Central memory CD8-positive, alpha-beta T cell (primary cell): ENCODE measurements at places on chromosomes 12 and 14.

DNA sequence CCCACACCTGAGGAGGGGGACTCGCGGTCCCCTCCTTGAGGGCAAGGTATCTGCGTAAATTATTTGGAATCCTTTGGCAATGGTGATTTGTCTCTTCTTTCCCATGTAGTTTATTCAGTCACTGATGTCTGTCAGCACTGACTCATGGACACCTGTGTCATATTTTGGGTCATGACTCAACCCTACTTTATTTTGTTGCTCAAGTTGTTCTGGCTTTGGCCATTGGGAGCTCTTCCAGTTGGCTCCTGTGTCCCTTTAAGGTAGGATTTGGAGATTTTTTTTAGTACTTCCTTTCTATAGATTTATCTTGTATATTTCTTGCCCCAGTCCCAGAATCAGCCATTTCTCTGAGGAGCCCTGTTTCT is 47.4 kb upstream of the C14orf180 start:
- no peak overlapping the region for H3K27ac ChIP-seq
- H3K36me3 ChIP-seq = no peaks in the 10 kb centered on the region
- no peaks in the 10 kb centered on the region for H3K4me1 ChIP-seq
- no peak for DNase-seq
- H3K4me3 ChIP-seq = no peak overlapping the region
- H3K27me3 ChIP-seq = peaks cover 30% of the 10 kb centered on the region

DNA sequence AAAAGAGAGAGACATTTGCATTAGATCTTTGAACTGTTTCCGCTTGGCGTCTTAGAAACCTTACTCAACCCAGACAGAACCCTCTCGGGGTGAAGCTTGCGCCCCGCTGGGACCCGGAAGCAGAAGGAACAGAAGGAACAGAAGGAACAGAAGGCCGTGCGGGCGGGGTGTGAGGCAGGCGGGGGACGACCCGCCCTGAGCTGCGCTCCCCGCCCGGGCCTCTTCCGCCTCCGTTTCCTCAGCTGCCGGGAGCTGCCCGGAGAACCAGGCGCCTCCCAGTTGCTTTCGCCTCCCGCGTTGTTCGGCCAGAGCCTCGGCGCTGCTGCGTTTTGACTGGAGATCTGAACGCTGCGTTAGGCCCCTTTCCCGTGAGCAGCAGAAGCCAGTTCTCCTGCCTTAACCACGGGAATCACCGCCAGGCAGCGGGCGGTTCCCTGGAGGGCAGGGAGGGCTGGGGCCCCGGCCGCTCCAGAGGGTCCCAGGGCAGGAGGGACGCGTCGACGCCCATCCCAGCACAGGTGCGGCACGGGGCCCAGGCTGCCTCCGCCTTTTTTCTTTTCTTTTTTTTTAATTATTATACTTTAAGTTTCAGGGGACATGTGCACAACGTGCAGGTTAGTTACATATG is 19.3 kb upstream of the MMP17 start:
- H3K4me3 ChIP-seq = peak overlapping the region; percentile 67
- peak overlapping the region; percentile 55 for H3K27ac ChIP-seq
- peaks cover 4% of the 10 kb centered on the region for H3K36me3 ChIP-seq
- no peaks in the 10 kb centered on the region for H3K27me3 ChIP-seq
- H3K4me1 ChIP-seq = no peaks in the 10 kb centered on the region
- DNase-seq = no peak

DNA sequence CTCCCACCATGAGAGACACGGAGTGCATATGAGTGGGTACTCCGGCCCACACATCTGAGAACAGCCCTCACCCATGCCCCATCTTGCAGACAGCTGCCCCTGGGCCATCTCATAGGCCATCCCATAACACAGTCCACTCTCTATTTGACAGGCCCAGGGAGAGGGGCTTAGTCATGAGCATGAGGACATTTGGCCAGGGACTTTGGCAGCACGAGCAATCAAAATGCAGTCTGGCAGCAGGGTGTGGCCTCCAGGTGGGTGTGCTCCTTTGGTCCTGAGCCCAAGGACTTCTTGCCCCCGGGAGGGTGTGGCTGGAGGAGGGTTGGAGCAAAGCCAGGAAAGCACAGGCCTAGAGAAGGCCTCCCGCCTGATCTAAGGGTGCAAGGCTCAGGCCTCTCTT is 25.6 kb downstream of the EMP1 start:
- H3K4me1 ChIP-seq = no peaks in the 10 kb centered on the region
- DNase-seq = no peak
- no peaks in the 10 kb centered on the region for H3K36me3 ChIP-seq
- peaks cover 36% of the 10 kb centered on the region for H3K27me3 ChIP-seq
- no peak overlapping the region for H3K27ac ChIP-seq

DNA sequence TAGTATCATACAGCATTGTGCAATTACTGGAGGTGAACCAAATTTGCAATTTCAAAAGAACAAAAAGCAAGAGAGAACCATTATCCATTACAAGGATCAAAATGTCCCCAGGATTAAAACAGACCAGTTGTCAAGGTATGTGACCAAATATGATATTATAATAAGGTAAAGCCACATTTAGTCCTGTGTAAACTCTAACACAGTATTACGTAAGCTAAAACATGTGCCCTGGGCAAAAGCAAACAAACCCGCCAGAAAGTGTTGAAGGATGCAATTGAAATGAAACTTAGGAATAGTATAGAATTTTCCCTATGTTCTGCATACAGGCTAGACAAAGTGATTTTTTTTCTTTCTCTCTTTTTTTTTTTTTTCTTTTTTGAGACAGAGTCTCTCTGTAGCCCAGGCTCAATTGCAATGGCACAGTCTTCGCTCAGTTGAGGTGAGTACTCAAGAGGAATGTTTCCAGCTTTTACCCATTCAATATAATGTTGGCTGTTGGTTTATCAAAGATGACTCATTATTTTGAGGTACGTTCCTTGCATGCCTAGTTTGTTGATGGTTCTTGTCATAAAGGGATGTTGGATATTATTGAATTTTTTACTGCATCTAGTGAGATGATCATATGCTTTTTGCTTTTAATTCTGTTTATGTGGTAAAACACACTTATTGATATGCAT is 137.1 kb upstream of the FOXG1 start:
- no peaks in the 10 kb centered on the region for H3K36me3 ChIP-seq
- H3K4me1 ChIP-seq = no peaks in the 10 kb centered on the region
- H3K27ac ChIP-seq = no peak overlapping the region

DNA sequence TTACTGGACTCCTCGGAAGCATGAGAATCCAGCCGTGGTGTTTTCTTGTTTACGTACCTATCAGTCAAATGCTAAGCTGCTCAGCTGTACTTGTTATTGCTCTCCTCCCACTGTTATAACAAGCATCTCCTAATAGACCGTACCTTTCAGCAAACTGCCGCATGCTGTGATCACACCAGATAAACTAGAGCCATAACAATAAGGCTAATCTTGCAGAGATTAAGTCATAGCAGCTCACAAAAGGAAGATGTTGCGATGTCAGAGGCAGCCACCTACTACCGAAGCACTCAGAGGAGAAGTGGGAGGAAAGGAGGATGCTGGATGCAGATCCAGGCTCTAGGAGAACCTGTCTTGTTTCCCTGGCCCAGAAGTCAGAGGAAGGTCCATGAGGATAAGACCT is 196.0 kb downstream of the GALC start:
- H3K4me3 ChIP-seq = no peak overlapping the region
- DNase-seq = no peak
- peaks cover 29% of the 10 kb centered on the region for H3K27me3 ChIP-seq
- no peaks in the 10 kb centered on the region for H3K4me1 ChIP-seq
- no peak overlapping the region for H3K27ac ChIP-seq
- H3K36me3 ChIP-seq = no peaks in the 10 kb centered on the region

- peaks cover 20% of the 10 kb centered on the region for H3K27me3 ChIP-seq
- H3K27ac ChIP-seq = no peak overlapping the region
- no peaks in the 10 kb centered on the region for H3K36me3 ChIP-seq
- H3K4me3 ChIP-seq = no peak overlapping the region
- H3K4me1 ChIP-seq = no peaks in the 10 kb centered on the region
Observed at GRCh38 chr14:104925855-104926609, 1.4 kb downstream of the PLD4 start.

DNA sequence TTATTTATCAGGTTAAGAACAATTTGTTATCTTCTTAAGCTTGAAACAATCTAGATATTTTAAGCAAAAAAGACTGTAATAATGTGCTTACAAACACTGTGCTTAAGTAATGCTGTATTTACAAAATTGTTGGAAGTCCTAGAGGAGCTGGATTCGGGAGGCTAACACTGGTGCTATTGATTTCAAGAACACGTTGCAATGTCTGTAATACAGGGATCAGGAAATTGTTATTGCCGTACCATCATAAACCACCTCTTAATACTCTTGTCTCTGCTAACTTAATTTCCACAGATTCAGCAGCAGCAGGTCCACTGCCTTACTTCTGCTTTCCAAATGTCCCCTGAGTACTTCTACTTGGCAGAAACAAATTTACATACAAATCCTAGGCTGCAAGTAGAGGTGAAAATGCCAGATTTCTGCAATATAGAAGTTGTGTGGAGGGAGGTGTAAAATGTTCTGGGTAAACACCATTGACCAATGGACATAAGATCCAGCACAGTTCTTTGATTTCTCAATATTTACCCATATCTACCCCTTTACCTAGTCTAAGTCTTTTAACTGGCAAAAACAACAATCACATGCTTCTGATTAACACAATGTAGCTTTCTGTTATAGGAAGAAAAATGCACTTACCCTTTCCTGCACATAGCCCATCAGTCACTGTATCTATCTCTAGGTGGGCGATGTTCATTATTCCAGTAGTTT is 663.4 kb downstream of the TMTC2 start:
- H3K36me3 ChIP-seq = peaks cover 3% of the 10 kb centered on the region
- DNase-seq = no peak
- H3K27me3 ChIP-seq = no peaks in the 10 kb centered on the region
- no peak overlapping the region for H3K4me3 ChIP-seq
- H3K4me1 ChIP-seq = no peaks in the 10 kb centered on the region

DNA sequence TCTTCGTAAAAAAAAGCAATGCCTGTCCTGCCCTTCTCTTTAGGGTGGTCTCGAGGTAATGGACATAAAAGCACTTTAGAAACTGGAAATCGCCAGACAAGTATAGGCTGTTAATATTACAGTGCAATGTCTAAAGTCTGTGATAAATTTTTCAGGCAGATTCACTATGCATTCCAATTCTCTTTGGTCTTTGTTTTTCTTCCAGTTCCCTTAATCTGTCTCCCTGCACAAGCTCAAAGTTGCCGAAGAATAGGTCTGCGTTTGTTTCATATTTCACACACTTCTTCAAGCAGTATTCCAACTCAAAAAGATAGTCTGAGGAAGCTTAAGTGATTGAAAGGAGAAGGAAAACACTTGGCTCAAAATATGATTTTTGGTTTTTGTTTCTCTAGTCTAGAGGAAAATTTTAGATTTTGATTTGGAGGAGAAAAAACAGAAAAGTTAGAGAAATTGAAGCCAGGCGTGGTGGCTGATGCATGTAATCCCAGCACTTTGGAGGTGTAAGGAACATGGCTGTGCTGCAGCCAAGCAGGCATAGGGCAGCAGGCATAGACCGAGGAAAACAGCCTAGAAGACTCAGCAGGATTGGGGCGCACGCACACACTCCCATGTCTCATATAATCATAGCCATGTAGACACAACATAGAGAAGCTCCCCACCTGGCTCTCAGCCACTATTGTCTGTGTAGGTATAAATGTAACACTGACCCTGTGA is 96.2 kb upstream of the TMPO start:
- no peaks in the 10 kb centered on the region for H3K4me1 ChIP-seq
- no peak overlapping the region for H3K4me3 ChIP-seq
- no peak overlapping the region for H3K27ac ChIP-seq
- H3K27me3 ChIP-seq = peaks cover 16% of the 10 kb centered on the region

GRCh38 chr12:14396071-14396470 is 30.6 kb downstream of the ATF7IP start:
- peaks cover 85% of the 10 kb centered on the region for H3K4me1 ChIP-seq
- peaks cover 22% of the 10 kb centered on the region for H3K36me3 ChIP-seq
- peak overlapping the region; percentile 43 for H3K4me3 ChIP-seq
- H3K27me3 ChIP-seq = no peaks in the 10 kb centered on the region
- peak overlapping the region; percentile 100 for H3K27ac ChIP-seq

- DNase-seq = no peak
- no peak overlapping the region for H3K4me3 ChIP-seq
- H3K4me1 ChIP-seq = peaks cover 13% of the 10 kb centered on the region
Observed at GRCh38 chr12:46354802-46355199, 17.8 kb downstream of the SLC38A2 start.

GRCh38 chr12:124191966-124192365 is 102.9 kb upstream of the RFLNA start:
- H3K36me3 ChIP-seq = no peaks in the 10 kb centered on the region
- no peak overlapping the region for H3K4me3 ChIP-seq
- no peak overlapping the region for H3K27ac ChIP-seq
- H3K4me1 ChIP-seq = no peaks in the 10 kb centered on the region
- H3K27me3 ChIP-seq = peaks cover 25% of the 10 kb centered on the region

GRCh38 chr12:27922531-27923139 is 49.9 kb downstream of the PTHLH start:
- peaks cover 35% of the 10 kb centered on the region for H3K27me3 ChIP-seq
- H3K36me3 ChIP-seq = peaks cover 2% of the 10 kb centered on the region
- H3K27ac ChIP-seq = no peak overlapping the region
- H3K4me1 ChIP-seq = no peaks in the 10 kb centered on the region
- DNase-seq = no peak

- H3K36me3 ChIP-seq = peaks cover 2% of the 10 kb centered on the region
- peaks cover 56% of the 10 kb centered on the region for H3K27me3 ChIP-seq
- no peak overlapping the region for H3K4me3 ChIP-seq
- no peak for DNase-seq
Observed at GRCh38 chr12:13199592-13199991, 3.1 kb downstream of the EMP1 start.

DNA sequence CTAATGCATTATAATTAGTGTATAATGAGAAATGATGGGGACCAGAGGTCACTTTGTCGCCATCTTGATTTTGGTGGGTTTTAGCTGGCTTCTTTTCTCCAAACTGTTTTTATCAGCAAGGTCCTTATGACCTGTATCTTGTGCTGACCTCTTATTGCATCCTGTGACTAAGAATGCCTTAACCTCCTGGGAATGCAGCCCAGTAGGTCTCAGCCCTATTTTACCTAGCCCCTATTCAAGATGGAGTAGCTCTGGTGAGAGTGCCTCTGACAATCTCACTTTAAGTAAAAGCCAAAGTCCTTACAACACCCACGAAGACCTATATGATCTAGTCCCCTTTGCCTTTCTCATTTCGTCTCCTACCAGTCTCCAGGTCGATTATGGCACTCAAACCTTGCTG is 28.3 kb upstream of the STRAP start:
- H3K27ac ChIP-seq = no peak overlapping the region
- peaks cover 15% of the 10 kb centered on the region for H3K27me3 ChIP-seq
- DNase-seq = no peak
- no peaks in the 10 kb centered on the region for H3K4me1 ChIP-seq
- no peaks in the 10 kb centered on the region for H3K36me3 ChIP-seq
